ENCODE measurements at places on chromosomes 5 and 9. TPM values are rescaled to one million over a fixed set of nuclear protein-coding genes. Genes with fewer than 3 reads are reported as not detected.

- no peak for DNase-seq
- H3K4me3 ChIP-seq = no peak overlapping the region
- H3K4me1 ChIP-seq = no peaks in the 10 kb centered on the region
- no peak overlapping the region for H3K27ac ChIP-seq
Measured at GRCh38 chr5:74549384-74549783, 91.1 kb downstream of the ENC1 start.

- H3K36me3 ChIP-seq = no peaks in the 10 kb centered on the region
- DNase-seq = peak; percentile 34
- H3K27ac ChIP-seq = peak overlapping the region; percentile 70
- H3K4me3 ChIP-seq = peak overlapping the region; percentile 90
Measured at GRCh38 chr9:129027685-129028191, 393 bp downstream of the SH3GLB2 start.

DNA sequence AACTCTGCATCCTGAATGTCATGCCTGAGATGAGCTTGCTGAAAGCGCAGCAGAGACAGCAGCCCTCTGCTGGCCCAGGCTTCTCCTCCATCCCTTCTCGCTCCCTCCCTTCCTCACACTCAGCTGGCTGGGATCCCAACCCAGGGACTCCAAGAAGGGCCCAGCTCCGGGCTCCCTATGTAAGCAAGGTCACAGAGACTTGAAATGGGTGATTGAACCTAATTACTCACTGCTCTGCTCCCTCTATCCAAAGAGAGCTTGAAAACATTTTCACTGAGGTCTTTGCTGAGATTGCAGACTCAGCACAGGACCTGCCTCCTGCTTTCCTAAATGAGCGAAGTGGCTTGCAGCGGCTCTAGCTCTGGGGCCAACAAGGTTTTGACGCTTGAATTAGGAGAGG, 42.8 kb downstream of the RAPGEF1 start:
- no peak overlapping the region for H3K4me3 ChIP-seq
- no peaks in the 10 kb centered on the region for H3K36me3 ChIP-seq
- H3K27me3 ChIP-seq = no peaks in the 10 kb centered on the region
- DNase-seq = no peak
- H3K4me1 ChIP-seq = peaks cover 23% of the 10 kb centered on the region
- no peak overlapping the region for H3K27ac ChIP-seq

The PCA3 gene
- total RNA-seq = not detected

- DNase-seq = no peak
- peak overlapping the region; percentile 53 for H3K4me3 ChIP-seq
- peak overlapping the region; percentile 84 for H3K27ac ChIP-seq
- H3K27me3 ChIP-seq = no peaks in the 10 kb centered on the region
- H3K36me3 ChIP-seq = no peaks in the 10 kb centered on the region
- H3K4me1 ChIP-seq = peaks cover under 1% of the 10 kb centered on the region
Measured at GRCh38 chr5:100899675-100900074, 3.4 kb downstream of the ST8SIA4 start.

GRCh38 chr9:35808433-35808832, 3.6 kb downstream of the SPAG8 start:
- H3K4me1 ChIP-seq = peaks cover 29% of the 10 kb centered on the region
- no peak for DNase-seq
- no peaks in the 10 kb centered on the region for H3K36me3 ChIP-seq
- H3K4me3 ChIP-seq = no peak overlapping the region
- no peaks in the 10 kb centered on the region for H3K27me3 ChIP-seq

The CSF1R gene
- total RNA-seq = 57.9 TPM

DNA sequence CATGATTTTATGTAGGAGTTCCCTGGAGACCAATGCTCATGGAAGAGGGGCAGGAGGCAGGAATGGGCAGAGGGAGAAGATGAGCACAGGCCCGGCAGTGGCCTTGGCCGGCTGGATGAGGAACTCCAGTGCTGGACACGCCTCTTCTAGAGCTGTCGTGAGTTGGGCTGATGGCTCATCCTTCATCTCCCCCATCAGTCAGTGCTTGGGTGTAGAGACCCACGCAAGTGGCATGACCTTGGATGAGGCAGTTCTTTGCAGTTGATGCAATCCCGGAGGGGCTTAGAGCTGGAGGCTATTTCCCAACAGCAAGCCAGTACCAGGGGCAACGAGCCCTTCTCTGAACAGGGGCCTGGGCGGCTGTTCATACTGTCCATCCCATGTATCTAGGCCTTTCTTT, 25.5 kb upstream of the ARAP3 start:
- no peaks in the 10 kb centered on the region for H3K4me1 ChIP-seq
- H3K4me3 ChIP-seq = no peak overlapping the region
- no peak overlapping the region for H3K27ac ChIP-seq
- H3K27me3 ChIP-seq = no peaks in the 10 kb centered on the region
- H3K36me3 ChIP-seq = no peaks in the 10 kb centered on the region

- no peak within 1 kb of the TSS for H3K4me3 ChIP-seq
- no peaks in the 10 kb centered on the region for H3K36me3 ChIP-seq
- DNase-seq = no peak
- H3K27me3 ChIP-seq = no peaks in the 10 kb centered on the region
- H3K27ac ChIP-seq = no peak within 1 kb of the TSS
Measured at GRCh38 chr5:148268566-148268965, at the start of gene SPINK13. Gene SPINK13 (plus strand): TSS chr5:148268794. CDS start chr5:148270073, 1,279 bp downstream.

DNA sequence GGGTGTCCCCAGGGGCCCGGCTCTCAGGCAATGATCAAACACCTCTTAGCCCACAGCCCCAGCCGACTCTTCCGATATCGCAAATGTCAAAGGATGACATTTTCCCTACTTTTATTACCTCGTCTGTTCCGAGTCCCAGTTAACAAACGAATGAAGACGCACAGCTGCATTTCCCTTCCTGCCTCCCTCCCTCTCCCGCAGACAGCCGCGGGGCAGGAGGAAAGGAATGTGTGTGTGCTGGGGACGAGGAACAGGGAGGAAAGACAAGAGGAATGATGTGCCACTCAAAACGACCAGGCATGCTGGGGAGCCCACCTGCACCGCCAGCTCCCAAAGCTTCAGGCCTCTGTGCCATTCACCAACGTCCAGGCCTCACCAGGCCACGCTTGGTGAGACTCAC, 125.9 kb upstream of the SARDH start:
- H3K36me3 ChIP-seq = peaks cover 10% of the 10 kb centered on the region
- H3K4me1 ChIP-seq = no peaks in the 10 kb centered on the region
- no peak overlapping the region for H3K27ac ChIP-seq
- no peak for DNase-seq
- H3K4me3 ChIP-seq = no peak overlapping the region
- no peaks in the 10 kb centered on the region for H3K27me3 ChIP-seq

DNA sequence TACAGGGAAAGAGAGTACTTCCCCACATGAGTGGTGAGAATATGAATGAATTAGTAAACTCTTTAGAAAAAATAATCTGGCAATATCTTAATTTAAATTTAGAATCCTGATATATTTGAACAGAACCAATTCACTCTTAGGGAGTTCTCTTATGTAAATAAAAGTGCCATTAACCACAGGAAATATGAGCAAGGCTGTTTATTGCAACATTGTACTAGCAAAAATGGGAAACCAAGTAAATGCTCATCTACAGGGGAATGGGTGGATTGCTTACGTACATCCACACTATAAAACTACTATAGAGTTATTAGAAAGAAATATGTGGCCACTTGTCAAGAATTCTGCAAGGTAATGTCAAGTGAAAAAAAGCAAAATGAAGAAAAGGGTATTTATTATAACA, 274.5 kb downstream of the TLE1 start:
- no peaks in the 10 kb centered on the region for H3K36me3 ChIP-seq
- H3K27ac ChIP-seq = no peak overlapping the region
- DNase-seq = no peak

- H3K27ac ChIP-seq = no peak overlapping the region
- H3K4me3 ChIP-seq = no peak overlapping the region
- no peaks in the 10 kb centered on the region for H3K4me1 ChIP-seq
- H3K27me3 ChIP-seq = no peaks in the 10 kb centered on the region
- H3K36me3 ChIP-seq = no peaks in the 10 kb centered on the region
Measured at GRCh38 chr5:54045077-54045792, 265.1 kb downstream of the ARL15 start.

GRCh38 chr5:172602783-172603231, 38.3 kb upstream of the NEURL1B start:
- H3K27ac ChIP-seq = peak overlapping the region; percentile 80
- no peaks in the 10 kb centered on the region for H3K36me3 ChIP-seq
- peaks cover 35% of the 10 kb centered on the region for H3K4me1 ChIP-seq
- no peaks in the 10 kb centered on the region for H3K27me3 ChIP-seq
- H3K4me3 ChIP-seq = peak overlapping the region; percentile 25

- DNase-seq = no peak
- no peak overlapping the region for H3K27ac ChIP-seq
- no peaks in the 10 kb centered on the region for H3K4me1 ChIP-seq
- no peak overlapping the region for H3K4me3 ChIP-seq
Measured at GRCh38 chr5:37014321-37014720, 137.8 kb downstream of the NIPBL start.

DNA sequence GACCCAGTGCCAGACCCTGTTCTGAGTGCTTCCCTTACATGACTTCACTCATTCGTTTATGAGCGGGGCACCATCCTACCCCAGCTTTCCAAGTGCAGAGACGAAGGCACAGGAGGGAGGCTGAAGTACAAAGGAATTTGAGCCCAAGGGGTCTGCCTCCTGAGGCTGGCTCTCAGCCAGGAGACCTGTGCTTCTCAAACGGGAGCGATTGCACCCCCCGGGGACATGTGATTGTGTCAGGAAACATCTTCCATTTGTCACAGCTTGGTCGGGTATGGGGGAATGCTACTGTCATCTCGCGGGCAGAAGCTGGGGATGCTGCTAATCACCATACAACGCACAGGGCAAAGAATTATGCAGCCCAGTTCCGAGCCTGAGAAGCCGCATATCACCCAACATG, 23.9 kb downstream of the ADCY2 start:
- H3K4me3 ChIP-seq = no peak overlapping the region
- no peaks in the 10 kb centered on the region for H3K27me3 ChIP-seq
- H3K4me1 ChIP-seq = no peaks in the 10 kb centered on the region
- no peak overlapping the region for H3K27ac ChIP-seq
- H3K36me3 ChIP-seq = no peaks in the 10 kb centered on the region

The ADGRD2 gene
- total RNA-seq = not detected

DNA sequence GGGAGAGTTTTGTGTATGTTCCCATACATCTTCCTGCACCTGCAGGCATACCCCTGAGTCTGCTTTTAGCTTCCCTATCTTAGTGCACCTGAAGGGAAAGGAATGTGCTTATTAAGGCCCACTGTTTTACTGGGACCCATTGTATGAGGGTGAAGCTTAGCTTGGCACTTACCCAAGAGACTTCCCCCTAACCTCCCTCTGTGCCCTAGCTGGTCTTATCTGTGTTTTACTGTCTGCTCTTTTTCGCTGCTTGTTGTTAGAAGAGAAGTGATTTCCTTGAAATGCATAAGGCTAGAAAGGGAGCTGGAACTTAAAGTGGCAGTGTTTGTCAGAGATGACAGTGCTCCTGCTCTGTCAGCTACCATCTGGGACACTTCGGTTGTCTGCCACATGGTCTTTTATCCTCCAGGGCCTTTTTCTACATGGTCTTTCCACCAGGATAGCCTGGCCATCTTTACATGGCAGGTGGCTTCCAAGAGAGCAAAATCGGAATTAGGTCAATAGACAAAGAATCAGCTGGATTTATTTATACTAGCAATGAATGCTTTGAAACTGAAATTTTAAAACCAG, 122.5 kb upstream of the SLC44A1 start:
- H3K4me3 ChIP-seq = no peak overlapping the region
- no peak overlapping the region for H3K27ac ChIP-seq
- H3K27me3 ChIP-seq = no peaks in the 10 kb centered on the region
- no peak for DNase-seq

GRCh38 chr5:36630201-36631145, 24.1 kb downstream of the SLC1A3 start:
- H3K27me3 ChIP-seq = no peaks in the 10 kb centered on the region
- H3K4me1 ChIP-seq = peaks cover 8% of the 10 kb centered on the region
- no peak for DNase-seq
- no peaks in the 10 kb centered on the region for H3K36me3 ChIP-seq

GRCh38 chr5:75338408-75338807, 1.4 kb downstream of the HMGCR start:
- no peaks in the 10 kb centered on the region for H3K27me3 ChIP-seq
- DNase-seq = no peak
- H3K4me3 ChIP-seq = peak overlapping the region; percentile 87

GRCh38 chr5:103259705-103260355, 1.3 kb downstream of the MACIR start:
- H3K36me3 ChIP-seq = no peaks in the 10 kb centered on the region
- H3K4me3 ChIP-seq = peak overlapping the region; percentile 91
- DNase-seq = no peak
- H3K27me3 ChIP-seq = no peaks in the 10 kb centered on the region
- peaks cover 4% of the 10 kb centered on the region for H3K4me1 ChIP-seq

- H3K27me3 ChIP-seq = no peaks in the 10 kb centered on the region
- no peaks in the 10 kb centered on the region for H3K4me1 ChIP-seq
- no peak for DNase-seq
- H3K27ac ChIP-seq = no peak overlapping the region
- no peaks in the 10 kb centered on the region for H3K36me3 ChIP-seq
Measured at GRCh38 chr9:113600023-113600823, 136.7 kb downstream of the RGS3 start.

DNA sequence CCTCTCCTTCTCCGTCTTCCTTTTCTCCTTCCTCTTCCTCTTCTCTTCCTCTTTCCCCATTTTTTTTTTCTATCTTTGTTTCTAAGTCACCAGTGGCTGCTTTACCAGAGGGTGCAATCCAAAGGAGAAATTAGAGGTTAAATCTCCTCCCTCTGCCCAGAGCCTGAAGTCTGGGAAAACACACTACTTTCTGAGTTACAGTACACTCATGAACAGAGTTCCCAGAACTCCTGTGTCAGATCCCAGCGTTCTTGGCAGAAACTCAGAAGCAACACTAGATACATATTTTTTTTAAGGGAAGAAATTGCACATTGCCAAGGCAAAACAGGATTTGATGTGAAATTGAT, 189.0 kb downstream of the SNCAIP start:
- no peaks in the 10 kb centered on the region for H3K36me3 ChIP-seq
- H3K27me3 ChIP-seq = no peaks in the 10 kb centered on the region
- peaks cover 23% of the 10 kb centered on the region for H3K4me1 ChIP-seq
- peak; percentile 54 for DNase-seq

DNA sequence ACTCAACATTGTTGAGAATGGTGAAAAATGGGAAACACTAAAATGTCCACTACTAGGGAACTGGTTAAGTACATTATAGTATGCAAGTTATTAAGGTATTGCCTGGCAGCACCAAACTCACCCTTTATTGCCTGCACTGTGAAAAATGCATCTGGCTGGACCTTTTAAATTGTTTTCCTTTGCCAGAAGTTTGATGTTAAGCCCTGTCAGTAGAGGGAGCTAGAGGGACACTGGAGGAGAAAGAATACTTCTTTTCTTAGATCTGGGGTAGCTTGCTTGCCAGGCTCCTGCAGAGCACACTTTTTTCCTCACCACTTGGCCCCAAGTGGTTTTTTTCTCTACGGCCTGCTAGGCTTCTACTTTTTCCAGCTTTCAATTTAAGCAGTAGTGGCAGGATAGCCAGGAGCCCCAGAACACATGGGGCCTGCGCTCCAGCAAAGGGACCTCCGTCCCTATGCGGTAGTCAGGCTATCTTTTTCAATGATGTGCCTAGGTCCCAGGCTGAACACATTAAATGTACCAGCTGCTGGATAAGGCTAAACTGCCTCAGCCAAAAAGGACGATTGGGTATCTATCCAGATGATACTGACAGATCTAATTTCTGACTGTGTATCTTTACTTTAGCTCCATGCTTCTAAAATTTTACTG, 8.0 kb upstream of the HABP4 start:
- H3K36me3 ChIP-seq = no peaks in the 10 kb centered on the region
- no peak overlapping the region for H3K4me3 ChIP-seq
- no peak overlapping the region for H3K27ac ChIP-seq
- no peaks in the 10 kb centered on the region for H3K4me1 ChIP-seq
- no peaks in the 10 kb centered on the region for H3K27me3 ChIP-seq

- no peak overlapping the region for H3K4me3 ChIP-seq
- no peak for DNase-seq
- no peaks in the 10 kb centered on the region for H3K27me3 ChIP-seq
- no peaks in the 10 kb centered on the region for H3K36me3 ChIP-seq
Measured at GRCh38 chr5:78602400-78602799, 46.2 kb downstream of the LHFPL2 start.
